ENCODE measurements at places on chromosomes 2 and 18.

- H3K27ac ChIP-seq = peak overlapping the region; percentile 98
- peak; percentile 63 for DNase-seq
- peak overlapping the region; percentile 92 for H3K4me3 ChIP-seq
- H3K27me3 ChIP-seq = no peaks in the 10 kb centered on the region
- no peaks in the 10 kb centered on the region for H3K36me3 ChIP-seq
Measured at GRCh38 chr18:76495435-76496193, 572 bp upstream of the ZNF516 start.

DNA sequence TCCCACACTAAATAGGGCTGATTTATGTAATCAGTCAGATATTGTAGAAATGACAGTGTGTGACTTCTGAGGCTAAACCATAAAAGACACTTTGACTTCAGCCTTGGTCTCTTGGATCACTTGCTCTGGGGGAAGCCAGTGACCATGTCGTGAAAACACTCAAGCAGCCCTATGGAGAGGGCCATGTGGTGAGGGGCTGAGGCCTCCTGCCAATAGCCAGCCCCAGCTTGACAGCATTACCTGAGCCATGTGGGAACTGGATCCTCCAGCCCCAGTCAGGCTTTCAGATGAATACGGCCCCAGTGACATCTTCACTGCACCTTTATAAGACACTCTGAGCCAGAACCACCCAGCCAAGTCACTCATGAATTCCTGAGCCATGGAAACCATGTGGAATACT lies 20.8 kb downstream of the TNS1 start:
- H3K27ac ChIP-seq = no peak overlapping the region
- no peak overlapping the region for H3K4me3 ChIP-seq
- DNase-seq = no peak
- peaks cover 34% of the 10 kb centered on the region for H3K4me1 ChIP-seq
- no peaks in the 10 kb centered on the region for H3K36me3 ChIP-seq
- no peaks in the 10 kb centered on the region for H3K27me3 ChIP-seq

- no peaks in the 10 kb centered on the region for H3K36me3 ChIP-seq
- H3K4me1 ChIP-seq = no peaks in the 10 kb centered on the region
- no peak overlapping the region for H3K4me3 ChIP-seq
- H3K27ac ChIP-seq = no peak overlapping the region
- H3K27me3 ChIP-seq = no peaks in the 10 kb centered on the region
Measured at GRCh38 chr18:65631766-65632165, 119.0 kb upstream of the CDH7 start.

GRCh38 chr18:24181806-24182205 lies 42.9 kb downstream of the CABYR start:
- no peak for DNase-seq
- no peaks in the 10 kb centered on the region for H3K36me3 ChIP-seq
- no peak overlapping the region for H3K4me3 ChIP-seq
- H3K27ac ChIP-seq = no peak overlapping the region
- H3K27me3 ChIP-seq = no peaks in the 10 kb centered on the region

- DNase-seq = no peak
- H3K27me3 ChIP-seq = no peaks in the 10 kb centered on the region
- no peak overlapping the region for H3K27ac ChIP-seq
- H3K4me3 ChIP-seq = no peak overlapping the region
Measured at GRCh38 chr2:133077269-133077822, 407.3 kb upstream of the LYPD1 start.

DNA sequence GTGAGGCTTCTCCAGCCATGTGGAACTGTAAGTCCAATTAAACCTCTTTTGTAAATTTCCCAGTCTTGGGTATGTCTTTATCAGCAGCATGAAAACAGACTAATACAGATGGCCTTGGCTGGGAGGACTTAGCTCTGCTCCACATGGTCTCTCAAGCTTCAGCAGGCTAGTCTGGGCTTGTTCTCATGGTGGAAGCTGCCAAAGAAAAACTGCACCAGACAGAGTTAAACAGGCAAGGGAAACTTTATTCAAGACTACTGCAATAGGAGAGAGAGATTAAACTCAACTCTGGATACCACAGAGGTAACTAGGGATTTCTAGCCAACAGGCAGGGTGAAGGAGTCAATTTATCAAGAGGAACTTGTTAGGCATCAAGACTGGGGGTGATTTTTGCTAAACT lies 142.1 kb downstream of the CABLES1 start:
- H3K27ac ChIP-seq = no peak overlapping the region
- H3K36me3 ChIP-seq = no peaks in the 10 kb centered on the region
- H3K4me3 ChIP-seq = no peak overlapping the region
- no peaks in the 10 kb centered on the region for H3K4me1 ChIP-seq

- no peaks in the 10 kb centered on the region for H3K27me3 ChIP-seq
- H3K4me1 ChIP-seq = no peaks in the 10 kb centered on the region
- no peaks in the 10 kb centered on the region for H3K36me3 ChIP-seq
- H3K27ac ChIP-seq = no peak overlapping the region
Measured at GRCh38 chr2:172772633-172773032, 37.0 kb downstream of the RAPGEF4 start.

DNA sequence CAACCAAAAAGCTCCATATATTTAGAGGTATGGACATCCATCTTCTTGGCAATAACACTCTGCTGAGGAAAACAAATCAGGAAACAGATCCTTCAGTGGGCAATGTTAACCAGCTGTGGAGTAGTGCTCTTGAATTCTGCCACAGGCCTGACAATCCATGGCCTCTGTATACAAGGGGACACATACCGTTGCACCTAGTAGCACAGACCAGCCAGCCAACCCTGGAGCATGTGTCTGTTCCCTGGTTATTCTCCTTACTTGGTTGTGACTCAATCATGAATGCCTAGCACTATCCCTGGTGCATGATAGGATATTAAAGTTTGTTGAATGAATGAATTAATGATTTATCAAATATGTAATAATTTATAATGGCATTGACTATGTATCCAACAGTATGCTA lies 261.4 kb upstream of the MGAT5 start:
- H3K36me3 ChIP-seq = no peaks in the 10 kb centered on the region
- H3K4me3 ChIP-seq = no peak overlapping the region
- H3K27ac ChIP-seq = no peak overlapping the region
- no peak for DNase-seq
- no peaks in the 10 kb centered on the region for H3K4me1 ChIP-seq

DNA sequence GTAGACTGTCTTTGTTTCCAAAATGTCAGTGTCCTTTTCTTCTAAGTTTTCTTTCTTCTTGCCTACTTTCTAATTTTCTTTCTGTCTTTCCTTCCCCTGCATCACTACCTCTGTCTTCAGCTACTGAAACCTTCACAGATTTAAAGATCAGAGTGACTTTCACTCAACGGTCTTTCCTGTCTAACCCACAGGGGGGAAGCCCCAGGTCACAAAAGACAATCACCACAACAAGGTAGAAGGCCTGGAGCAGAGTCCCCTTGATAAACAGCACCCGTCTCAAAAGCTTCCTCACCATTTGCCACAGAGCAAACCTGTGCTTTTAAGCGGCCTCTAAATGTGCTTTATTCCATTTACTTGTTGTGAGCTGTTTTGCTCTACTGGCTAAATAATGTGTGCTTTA lies 665.4 kb downstream of the BCL11A start:
- H3K36me3 ChIP-seq = no peaks in the 10 kb centered on the region
- H3K4me3 ChIP-seq = no peak overlapping the region
- no peaks in the 10 kb centered on the region for H3K27me3 ChIP-seq
- no peak for DNase-seq
- H3K27ac ChIP-seq = no peak overlapping the region

DNA sequence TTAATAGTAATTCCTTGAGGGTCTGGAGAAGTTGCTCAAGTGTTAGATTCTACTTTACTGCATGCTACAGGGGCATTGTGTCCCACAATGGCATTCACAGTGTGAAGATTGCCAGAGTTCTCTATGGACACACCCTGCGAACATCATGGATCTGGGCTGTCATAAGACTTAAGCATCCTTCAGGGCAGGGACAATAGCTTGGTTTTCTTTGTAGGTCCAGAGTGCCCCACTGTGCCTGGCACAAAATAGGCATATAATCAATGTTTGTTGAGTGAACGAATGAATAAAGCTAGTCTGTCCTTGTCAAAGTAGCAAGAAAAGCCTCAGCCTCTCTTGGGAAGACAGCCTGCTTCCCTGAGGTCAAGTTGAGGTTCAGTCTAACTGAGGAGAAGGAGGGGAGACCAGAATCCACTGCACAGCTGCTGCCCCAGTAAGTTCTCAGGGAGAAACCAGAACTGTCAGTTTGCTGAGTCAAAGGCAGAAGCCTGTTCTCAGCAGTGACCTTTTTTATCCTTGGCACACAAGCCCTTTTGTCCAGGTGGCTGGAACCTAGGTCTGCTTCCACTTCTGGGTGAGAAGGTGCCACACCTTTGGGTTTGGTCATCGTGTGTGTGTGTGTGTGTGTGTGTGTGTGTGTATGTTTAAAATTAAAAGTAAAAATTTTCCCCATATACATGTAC lies 15.0 kb downstream of the INPP4A start:
- H3K4me3 ChIP-seq = no peak overlapping the region
- peaks cover under 1% of the 10 kb centered on the region for H3K4me1 ChIP-seq
- H3K27me3 ChIP-seq = no peaks in the 10 kb centered on the region

- H3K27ac ChIP-seq = peak overlapping the region; percentile 59
- H3K27me3 ChIP-seq = no peaks in the 10 kb centered on the region
- no peak overlapping the region for H3K4me3 ChIP-seq
- peaks cover 8% of the 10 kb centered on the region for H3K4me1 ChIP-seq
- no peak for DNase-seq
Measured at GRCh38 chr2:131126436-131126835, 21.3 kb downstream of the PLEKHB2 start.

- no peak overlapping the region for H3K27ac ChIP-seq
- H3K4me3 ChIP-seq = no peak overlapping the region
- H3K4me1 ChIP-seq = no peaks in the 10 kb centered on the region
- no peaks in the 10 kb centered on the region for H3K27me3 ChIP-seq
- DNase-seq = peak; percentile 80
Measured at GRCh38 chr2:219664944-219665343, 37.5 kb downstream of the SLC4A3 start.

- H3K36me3 ChIP-seq = no peaks in the 10 kb centered on the region
- H3K4me3 ChIP-seq = no peak overlapping the region
- DNase-seq = no peak
- no peaks in the 10 kb centered on the region for H3K4me1 ChIP-seq
Measured at GRCh38 chr2:222134654-222135053, 164.1 kb downstream of the PAX3 start.

GRCh38 chr2:88826399-88826798 lies 134.9 kb downstream of the RPIA start:
- H3K36me3 ChIP-seq = no peaks in the 10 kb centered on the region
- no peaks in the 10 kb centered on the region for H3K4me1 ChIP-seq
- H3K27me3 ChIP-seq = no peaks in the 10 kb centered on the region
- H3K27ac ChIP-seq = no peak overlapping the region

GRCh38 chr2:40300391-40300790 lies 151.5 kb downstream of the SLC8A1 start:
- no peaks in the 10 kb centered on the region for H3K27me3 ChIP-seq
- H3K4me1 ChIP-seq = no peaks in the 10 kb centered on the region
- no peak for DNase-seq
- H3K27ac ChIP-seq = no peak overlapping the region
- no peaks in the 10 kb centered on the region for H3K36me3 ChIP-seq
- no peak overlapping the region for H3K4me3 ChIP-seq

DNA sequence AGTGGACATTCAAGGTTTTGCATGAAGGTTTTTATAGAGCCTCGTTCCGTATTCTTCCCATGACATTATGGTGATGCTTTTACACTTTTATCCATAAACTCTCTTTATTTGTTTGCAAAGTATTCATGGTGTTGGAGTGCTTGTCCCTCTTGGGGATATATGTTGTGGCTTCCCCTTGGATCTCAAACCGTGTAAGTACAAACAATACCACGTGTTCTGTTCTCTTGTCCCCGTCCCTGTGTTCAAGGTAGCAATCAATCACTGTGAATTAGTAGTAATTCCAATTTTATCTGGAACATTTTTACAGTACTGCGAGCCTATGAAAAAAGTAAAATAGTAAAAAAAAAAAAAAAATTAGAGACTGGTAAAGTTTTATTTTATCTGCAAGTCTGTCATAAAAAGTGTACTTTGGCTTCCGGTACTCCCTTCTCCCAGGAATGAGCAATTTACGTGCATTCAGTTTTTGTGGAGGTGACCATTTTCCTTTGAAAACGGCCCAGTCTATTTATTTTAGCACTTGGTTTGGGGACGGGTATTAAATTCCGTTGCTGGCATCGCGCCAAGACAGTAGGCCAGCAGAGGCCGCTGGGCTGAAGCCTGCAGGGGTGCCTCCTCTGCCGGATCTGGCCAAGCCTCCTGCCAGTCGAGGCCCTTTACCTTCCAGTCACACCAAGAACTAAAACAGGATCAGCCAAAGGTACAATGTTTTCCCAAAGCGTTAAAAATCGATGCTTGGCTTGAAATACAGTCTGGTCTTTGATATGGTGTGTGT lies 175.7 kb downstream of the SOCS6 start:
- no peaks in the 10 kb centered on the region for H3K36me3 ChIP-seq
- H3K4me3 ChIP-seq = peak overlapping the region; percentile 23
- no peak overlapping the region for H3K27ac ChIP-seq
- no peaks in the 10 kb centered on the region for H3K4me1 ChIP-seq

DNA sequence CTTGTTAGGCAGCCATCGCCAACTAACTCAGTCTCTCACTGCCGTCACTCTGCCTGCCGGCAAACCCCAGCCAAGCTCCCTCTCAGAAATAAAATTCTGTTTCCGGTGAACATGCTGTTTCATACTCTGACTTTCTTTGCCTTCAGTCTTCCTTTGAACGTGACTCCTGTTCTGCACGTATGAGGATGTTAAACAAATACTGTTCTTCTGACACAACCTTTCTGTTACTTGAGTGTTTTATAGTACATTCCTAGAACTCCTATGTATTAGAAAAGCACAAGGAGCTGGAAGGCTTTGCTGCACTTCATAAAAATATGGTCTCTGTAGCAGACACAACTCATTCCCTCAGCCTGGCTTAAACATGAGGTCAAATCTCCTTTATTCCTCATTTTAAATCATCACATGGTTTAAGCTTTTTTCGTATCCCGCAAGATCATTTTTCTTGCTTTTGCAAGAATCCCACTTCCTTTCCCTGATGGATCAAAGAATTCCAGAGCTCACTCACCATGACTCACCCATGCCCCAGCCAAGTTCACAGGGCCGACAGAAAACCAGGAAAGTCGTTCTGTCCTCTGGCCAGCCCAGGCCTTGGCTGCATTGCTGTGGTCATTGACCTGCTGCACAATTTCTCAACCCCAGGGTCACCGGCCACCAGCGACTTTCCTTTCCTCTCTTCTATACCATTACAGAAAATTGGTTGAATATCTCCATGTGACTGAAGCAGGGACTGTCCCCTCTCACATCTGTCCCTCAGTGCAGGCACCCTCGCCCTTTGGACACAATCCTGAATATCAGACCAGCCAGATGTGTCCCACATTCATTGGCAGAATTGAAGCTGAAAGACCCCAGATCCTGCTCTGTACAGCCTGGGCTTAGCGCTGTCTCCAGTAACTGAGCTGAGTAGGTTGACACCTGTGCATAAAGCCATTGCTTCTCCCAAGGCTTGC lies 183.1 kb upstream of the ARL4C start:
- H3K27ac ChIP-seq = no peak overlapping the region
- H3K4me1 ChIP-seq = no peaks in the 10 kb centered on the region
- DNase-seq = no peak
- no peaks in the 10 kb centered on the region for H3K27me3 ChIP-seq
- no peak overlapping the region for H3K4me3 ChIP-seq
